ENCODE measurements at places on chromosomes 5 and 9.

- DNase-seq = no peak
Measured at GRCh38 chr5:39102684-39103155, 28.5 kb upstream of the RICTOR start.

DNA sequence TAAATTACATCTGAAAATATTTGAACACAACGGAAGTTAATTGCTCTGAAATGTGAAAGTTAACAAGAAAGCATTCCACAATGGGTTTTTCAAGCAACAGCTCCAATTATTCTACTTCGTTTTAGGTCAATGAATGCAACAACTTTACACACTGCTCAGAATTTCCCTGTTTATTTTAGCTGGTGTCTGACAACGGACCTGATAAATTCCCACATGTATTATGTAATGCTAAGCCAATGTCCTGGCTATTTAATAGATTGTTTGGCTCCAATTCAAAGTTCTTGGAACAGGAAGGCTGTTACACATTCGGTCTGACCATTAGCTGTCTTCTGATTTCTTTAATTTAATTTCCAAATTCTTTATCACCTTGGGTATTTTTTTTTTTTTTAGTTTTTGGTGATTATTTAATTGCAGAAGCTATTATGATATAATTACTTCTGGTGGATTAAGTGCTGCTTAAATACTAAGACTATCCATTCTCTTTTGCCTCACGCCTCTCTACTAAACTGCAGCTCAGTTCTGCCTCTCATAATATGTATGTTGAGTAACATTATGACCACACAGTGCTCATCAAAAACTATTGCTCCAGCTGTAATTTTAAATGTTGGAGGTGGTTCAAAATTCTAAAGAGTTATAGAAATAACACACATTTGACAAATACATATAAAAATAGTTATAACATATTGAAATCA lies 57.9 kb downstream of the MEF2C start:
- peak; percentile 20 for DNase-seq

GRCh38 chr9:114151426-114151956 lies 3.8 kb upstream of the COL27A1 start:
- no peak for DNase-seq

DNA sequence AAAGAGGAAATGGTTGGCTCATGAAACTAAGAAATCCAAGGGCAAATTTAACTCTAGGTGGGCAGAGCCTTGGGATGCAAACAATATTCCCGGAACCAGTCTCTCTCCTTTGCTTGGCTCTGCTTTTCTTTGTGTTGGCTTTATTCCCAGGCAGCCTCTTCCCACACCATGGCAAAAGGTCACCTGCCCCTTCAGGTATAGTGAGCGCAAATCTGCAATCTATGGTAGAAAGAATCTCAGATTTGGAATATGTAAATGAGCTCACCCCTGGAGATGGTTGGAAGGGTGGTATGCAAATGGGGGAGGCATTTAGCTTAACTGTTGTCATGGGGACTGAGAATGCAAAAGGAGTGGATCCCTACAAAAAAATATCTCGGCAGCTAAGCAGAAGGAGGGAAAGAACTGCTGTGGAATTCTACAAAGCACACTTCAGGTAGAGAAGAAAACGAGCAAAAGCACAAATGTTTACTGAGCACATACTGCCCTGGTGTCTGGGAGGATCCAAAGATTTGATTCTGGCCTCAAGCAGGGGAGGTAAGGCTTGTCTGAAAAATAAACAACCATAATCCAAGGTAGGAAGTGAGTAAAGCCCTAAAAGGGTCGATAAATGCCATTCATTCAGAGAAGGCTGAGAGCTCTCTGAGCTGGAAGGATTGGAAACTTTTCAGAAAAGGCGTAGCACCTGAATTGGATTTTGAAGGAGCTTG lies 139.7 kb downstream of the TLE1 start:
- no peak for DNase-seq

DNA sequence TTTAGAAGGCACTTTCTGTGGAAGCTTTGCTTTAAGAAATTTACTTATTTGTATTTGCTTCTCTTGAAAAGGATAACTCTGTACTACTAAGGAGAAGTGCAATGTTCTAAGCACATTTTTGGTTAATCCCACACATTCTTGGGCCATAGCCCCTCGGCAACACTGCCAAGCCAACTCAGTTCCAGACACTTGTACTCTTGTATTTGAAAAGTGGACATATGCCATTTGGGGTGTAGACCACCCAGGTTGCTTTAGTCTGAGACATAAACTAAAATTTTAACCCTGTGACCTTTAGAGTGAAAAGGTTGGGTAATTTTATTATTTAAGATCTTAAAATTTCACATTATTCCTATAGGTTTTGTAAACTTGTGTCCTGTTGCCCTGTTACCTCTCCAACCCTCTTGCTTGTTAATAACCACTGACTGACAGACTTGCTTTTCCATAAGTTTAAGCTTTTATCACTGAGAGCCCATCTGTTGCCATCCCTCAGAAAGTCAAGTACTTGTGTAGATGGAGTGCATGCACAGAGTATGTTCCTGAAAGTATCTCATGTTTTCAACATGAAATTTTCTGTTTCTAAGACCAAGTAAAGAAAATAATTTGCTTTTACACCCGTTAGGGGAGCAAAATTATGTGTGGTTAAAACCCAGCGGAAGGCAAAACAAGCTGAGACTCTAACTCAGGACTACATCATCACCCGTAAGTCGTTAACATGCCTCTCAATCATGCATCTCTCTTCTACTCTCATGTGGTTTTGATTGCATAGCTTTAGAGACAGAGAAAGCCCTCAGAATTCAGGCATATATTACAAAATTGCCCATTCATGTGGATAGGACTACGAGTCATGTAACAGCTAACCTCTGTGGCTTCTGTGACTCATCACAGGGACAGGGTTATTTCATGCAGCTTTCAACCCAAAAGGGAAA lies 117.3 kb downstream of the GDNF start:
- peak; percentile 75 for DNase-seq

DNA sequence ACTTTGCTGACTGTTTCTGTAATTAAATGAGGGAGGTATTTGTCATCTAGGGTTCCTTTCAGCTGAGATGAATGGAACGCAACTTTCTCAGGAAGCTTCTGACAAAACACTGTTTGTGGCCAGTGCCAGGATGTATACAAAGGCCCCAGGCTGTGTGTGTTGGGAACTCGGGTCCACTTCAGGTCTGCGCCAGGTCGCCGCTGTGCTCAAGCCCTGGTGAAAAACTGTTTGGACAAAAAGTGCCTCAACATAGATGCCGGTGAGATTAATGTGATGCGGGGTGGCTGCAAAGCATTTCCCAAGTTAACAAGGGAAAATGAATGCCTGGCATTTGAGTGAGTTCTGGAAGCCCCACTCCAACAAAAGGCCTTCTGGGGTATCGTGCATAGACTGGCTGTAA lies 156.4 kb downstream of the GABBR2 start:
- no peak for DNase-seq

- no peak for DNase-seq
Measured at GRCh38 chr5:160959804-160960203, 107.8 kb upstream of the ATP10B start.

- no peak for DNase-seq
Measured at GRCh38 chr5:82160948-82161347, 117.2 kb downstream of the RPS23 start.

DNA sequence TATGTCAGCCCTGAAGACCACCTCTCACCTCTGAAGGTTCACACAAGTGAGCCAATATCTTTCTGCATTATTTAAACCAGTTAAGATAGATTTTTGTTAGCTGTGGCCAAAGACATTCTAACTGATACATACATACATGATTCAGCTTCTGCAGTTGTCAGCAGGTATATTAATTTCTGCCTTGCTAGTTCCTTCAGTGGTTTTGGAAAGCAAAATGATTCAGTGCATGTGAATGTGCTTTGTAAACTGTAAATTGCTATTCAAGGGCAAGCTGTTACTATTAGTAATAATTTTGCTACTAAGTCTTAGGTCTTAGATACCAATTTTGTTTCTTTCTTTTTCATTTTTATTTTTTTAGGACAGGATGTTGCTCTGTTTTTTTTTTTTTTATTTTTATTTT lies 89.2 kb upstream of the ERBIN start:
- peak; percentile 28 for DNase-seq

GRCh38 chr5:66969963-66970362 lies 226.6 kb downstream of the CD180 start:
- no peak for DNase-seq

DNA sequence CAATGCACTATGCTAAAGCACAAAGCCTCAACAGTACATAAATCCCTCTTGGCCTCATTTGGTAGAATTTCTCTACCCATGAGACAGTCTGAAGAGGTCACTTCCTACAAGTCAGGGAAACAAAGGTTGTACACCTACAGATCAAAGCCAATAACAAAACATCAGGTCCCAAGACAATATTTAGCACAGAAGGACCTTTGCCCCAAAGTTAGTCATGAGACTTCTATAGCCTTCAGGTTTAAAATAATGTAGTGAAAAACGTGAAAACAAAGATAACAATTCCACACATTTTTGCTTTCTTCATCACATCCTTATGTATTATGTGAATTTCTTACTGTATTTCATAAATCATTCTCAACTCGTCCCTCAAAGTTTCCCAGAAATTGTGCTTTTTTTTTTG lies 15.8 kb downstream of the AFF4 start:
- DNase-seq = no peak

GRCh38 chr9:134059661-134060395 lies 8.0 kb downstream of the BRD3 start:
- DNase-seq = no peak

- no peak for DNase-seq
Measured at GRCh38 chr9:86185872-86186271, 73.6 kb downstream of the C9orf153 start.

- DNase-seq = no peak
Measured at GRCh38 chr5:124889486-124889825, 143.0 kb upstream of the ZNF608 start.

DNA sequence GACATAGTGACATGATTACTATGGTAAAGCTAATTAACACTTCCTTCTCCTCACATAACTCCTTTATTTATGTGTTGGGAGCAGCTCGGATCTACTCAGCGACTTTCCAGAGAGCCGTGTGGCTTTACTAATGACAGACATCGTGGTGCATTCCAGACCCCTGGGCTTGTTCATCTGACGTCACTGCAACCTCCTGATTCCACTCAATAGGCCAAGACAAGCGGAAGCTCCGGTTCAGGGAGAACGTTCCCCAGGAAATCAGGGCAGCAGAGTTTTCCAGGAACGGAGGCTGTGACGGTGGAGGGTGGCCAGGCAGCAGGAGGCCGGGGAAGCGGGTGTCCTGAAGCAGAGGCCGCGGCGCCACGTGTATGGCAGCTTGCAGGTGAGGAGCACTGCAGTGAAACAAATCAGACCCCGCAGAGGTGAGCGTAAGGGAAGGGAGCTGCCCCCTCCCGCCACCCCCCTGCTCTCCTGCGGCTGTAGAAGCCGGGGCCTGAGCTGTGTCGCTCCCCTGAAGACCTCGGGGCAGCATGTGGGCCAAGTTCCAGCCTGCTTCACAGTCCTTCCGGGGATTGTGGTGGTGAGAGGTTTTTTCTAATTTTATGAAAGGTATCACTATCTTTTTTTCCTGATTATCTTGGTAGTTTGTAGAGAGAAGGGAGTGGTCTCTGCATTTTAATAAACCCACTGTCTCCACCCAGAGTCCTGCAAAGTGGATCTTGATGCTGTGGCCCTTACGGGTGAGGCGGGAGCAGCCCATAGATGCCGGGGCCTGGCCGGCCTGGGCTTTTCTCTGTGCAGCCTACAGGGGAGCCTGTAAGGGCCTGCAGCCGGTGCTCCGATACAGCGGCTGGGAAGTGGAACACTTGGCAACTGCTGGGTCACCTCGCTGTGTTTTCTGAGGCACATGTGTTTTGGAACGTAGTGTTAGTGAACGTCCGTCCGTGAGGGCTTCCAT lies 220.4 kb upstream of the IRX4 start:
- no peak for DNase-seq

GRCh38 chr9:120152295-120152694 lies 427.7 kb downstream of the CDK5RAP2 start:
- DNase-seq = no peak
